Stimulated activated memory B cell treated with anti-CD40 and anti-IgM and Interleukin-4, amounts not matched to agents 10 μg/mL and 1 μg/mL and 100 μg/mL, for 72 hours (primary cell): ENCODE measurements at places on chromosomes 7 and 10.

DNA sequence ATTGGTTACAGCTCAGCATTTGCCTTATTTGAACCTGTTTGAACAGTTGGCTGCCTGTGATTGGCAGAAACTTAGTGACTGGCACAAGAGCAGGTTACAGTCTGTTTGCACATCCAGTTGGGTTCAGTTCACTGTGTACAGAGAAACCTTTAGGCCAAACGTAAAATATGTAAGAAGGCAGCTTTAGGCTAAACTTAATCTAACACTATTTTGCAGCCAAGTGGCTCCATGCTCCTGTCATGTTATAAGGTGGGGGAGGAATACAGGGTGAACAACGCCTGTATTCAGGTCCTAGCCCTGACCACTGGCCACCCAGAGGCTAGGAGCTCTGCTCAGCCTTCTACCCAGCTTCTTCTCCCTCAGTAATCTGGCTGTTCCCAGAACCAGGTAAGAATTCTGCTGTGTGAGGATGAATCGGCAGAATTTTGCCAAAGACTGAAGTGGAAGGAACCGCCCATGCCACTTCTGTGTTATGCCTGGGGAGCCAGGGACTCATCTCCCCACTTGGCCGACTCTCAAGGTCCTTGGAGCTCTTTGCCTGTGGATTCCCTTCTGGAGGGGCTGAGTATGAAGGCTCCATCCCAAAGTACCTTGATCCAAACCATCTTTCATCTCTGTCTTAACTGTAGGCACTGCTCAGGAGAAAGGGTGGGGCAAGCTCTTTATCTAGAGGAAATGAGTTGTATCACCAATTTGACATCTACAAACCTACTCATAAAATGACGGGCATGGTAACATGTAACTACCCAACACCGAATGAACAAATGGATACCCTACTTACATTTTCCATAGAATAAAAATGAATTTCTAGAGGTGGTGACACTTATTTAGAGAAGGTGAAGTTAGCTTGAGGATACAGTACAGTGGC, 164.4 kb upstream of the NAMPT start:
- ATAC-seq = no peak

DNA sequence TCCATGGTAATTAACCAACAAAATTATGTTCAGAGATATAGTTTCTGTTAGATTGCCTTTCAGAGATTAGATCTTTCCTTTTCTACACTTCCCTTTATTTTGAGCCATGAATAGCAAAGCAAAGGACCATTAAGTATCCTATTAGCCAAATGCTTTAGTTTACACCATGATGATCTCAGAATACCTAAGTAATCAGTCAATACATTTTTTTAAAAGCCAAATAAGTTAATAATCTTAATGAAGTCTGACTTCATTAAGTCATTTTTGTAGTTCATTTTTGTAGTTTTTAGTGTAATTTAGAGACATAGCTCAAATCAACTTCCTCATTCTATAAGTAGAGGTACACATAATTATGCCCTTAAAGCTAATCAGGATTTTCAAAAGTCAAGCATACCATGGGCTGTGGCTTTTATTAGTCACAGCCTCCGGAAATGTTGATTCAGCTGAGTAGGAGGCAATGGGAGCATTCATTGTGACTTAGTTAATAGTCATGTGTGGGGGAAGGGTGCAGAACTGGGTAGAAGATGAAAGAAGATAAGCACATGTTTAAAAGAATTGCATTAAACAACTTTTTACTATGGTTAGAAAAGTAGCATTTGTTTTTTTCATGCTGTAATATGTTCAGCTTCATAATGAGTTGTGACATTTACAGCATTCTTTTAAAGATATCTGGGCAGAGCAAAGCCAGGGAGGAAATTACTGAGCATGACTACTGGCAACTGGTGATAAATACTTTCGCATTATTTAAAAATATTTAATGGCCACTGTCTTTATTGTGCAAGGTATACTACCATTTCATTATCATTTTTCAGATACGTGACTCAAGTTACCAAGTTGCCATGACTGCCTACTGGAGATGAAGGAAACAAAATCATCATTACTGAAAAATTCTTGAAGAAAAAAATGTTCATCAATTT, 57.3 kb upstream of the CCDC71L start:
- ATAC-seq = peak; percentile 97

DNA sequence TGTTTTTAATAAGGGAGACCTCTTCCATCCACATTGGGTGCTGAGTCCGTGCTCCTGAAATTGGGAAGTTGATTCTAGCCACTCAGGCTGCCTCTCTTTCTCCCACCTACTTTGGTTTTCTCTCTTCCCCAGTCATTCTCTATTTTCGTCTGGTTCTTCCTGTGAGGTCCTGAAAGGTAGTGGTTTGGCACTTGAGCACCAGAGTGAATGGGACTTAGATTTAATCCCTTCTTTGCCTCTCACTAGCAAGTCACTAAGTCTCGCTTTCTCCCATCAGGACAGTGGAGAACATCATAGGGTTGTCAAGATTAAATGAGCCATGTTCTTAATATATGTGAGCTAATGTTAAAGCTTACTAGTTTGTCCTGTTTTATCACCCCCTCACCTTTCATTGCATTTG, 4.0 kb upstream of the AASS start:
- ATAC-seq = no peak

GRCh38 chr7:127582361-127582760, 3.0 kb downstream of the GCC1 start:
- ATAC-seq = no peak

- peak; percentile 14 for ATAC-seq
Observed at GRCh38 chr10:98292971-98293370, 25.0 kb upstream of the LOXL4 start.

DNA sequence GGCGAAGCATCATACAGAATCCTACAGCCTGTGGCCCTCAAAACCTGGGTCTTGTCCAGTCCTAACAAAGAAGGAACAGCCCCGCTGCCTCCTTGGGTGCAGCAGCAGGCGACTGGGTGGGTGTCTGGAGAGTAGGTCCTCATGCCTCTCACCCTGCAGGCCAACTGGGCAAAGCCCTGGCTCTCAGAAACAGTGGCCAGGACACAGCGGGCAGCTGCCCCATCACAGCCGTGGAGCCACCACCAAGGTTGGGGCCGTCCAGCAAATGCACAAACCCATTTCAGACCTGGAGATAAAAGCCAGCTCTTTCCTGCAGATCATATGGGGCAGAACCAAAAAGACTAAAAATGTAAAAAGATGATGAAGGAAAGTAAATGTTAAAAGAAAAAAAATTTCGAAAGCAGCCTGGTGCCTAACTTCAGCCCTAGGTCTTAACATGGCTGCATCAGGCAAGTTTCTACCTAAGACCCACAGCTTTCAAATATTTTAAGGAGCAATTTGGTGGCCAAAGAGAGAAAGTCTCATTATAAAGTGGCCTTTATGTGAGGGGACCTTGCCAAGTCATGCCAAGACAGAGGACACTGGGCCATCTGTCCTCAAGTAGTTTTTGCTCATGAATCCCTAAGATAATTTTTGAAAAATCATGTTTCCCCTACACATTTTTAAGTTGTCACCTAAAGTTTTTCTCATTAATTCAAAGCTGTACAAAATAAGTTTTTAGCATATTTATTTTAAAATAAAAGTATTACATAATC, 142.1 kb downstream of the PAXIP1 start:
- no peak for ATAC-seq

DNA sequence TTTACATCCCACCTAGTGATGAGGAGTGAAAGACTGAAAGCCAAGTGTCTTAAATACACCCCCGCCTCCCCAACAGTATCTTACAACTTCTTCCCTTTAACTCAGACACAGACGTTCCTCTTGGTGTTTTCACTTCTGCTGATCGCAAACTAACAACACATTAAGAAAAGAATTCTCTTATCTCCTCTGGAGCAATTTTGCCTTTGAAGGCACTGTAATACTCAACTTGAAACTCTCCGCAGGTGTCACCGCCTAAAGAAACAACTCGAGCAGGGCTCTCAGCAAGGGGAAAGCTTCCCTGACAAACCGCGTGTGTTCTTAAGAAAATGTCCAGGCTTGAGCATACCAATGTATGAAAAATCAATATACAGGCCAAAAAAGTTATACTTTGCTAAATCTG, 452 bp downstream of the SEMA3C start:
- ATAC-seq = peak; percentile 34

DNA sequence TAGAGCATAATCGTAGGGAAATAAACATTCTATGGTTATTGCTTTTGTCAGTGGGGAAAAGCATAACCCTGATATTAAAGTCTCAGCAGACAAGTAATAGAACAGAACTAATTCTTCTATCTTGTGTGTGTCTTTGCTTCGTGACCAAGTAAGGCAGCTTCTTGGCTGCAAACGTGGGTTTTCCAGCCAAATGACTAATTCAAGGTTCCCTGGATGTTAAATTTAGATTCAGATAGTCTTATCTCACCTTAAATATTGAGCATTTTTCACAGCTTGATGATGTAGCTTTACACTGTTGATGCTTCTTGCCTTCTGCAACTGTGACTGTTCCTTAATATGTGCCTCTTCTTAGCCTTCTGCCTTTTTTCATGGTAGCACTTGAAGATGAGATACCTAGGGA, 113.0 kb downstream of the EXOC4 start:
- ATAC-seq = no peak
